ENCODE measurements at places on chromosomes 1 and 21.

DNA sequence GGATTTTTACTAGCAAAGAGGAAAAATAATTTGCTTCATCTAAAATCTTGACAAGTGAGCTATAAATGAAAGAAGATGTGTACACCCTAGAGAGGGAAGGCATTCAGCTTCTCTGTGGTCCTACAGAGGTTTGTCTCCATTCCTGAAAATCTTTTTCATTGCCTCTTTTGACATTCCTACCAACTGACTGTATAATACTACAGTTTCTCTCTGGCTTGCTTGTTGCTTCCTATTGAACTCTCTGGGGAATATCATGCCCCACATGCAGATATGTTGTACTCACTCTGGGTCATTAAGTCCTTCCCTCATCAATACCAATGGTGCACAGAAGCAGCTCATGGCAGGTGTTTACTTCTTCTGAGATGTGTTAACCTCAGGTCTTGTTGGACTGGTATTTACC is 371.2 kb upstream of the PLXNA2 start:
- no peak for DNase-seq

DNA sequence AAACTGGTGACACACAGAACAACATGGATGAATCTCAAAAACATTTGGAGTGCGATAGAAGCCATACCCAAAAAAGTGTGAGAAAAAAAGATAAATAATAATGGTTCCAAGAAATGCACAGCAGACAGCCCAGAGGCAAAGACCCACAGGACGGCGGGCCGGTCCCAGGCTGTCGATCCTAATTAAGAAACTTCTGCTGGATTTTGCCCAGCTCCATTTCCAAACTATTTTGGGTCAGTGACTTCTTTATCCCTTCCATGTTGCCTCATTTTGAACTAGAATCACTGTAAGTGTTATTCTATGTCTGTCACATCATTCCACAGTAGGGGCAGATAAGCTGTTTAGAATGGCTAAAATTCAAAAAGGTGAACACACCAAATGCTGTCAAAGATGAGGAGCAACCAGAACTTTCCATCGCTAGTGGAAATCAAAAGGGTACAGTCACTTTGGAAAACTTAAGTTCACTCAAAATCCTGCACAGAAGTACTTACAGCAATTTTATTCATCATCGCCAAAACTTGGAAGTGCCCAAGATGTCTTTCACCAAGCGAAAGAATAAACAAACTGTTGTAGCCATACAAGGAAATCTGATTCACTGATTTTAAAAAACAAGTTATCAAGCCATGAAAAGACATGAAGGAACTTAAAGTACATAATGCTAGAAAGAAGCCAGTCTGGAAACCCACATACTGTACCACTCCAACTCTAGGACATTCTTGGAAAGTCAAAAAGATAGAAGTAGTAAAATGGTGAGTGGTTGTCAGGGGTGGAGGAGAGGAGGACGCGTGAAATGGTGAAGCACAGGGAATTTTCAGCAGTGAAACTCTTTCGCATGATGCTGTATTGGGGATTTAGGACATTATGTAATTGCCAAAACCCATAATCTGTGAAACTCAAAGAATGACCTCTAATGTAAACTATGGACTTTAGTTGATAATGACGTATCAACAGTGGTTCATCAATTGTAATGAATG is 7.5 kb downstream of the NBPF1 start:
- DNase-seq, result no peak

GRCh38 chr1:237140986-237141385 is 99.0 kb downstream of the RYR2 start:
- no peak for DNase-seq

GRCh38 chr1:47243910-47244309 is 11.9 kb upstream of the TAL1 start:
- DNase-seq, result no peak

- DNase-seq, result no peak
Observed at GRCh38 chr1:84192681-84193080, 48.6 kb downstream of the PRKACB start.

DNA sequence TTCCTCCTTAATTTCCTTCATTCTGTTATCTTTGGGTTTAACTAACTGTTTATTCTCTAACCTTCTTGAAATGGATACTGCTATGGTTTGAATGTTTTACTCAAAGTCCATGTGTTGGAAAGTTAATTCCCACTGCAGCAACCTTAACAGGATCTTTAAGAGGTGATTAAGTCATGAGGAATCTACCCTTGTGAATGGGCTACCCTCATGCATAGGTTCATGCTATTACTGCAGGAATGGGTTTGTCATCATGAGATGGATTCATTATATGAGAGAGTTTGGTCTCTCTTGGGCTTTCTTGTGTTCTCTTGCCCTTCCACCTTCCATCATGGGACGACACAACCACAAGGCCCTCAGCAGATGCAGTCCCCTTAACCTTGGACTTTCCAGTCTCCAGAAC is 516.9 kb downstream of the ADGRL2 start:
- DNase-seq, result no peak

DNA sequence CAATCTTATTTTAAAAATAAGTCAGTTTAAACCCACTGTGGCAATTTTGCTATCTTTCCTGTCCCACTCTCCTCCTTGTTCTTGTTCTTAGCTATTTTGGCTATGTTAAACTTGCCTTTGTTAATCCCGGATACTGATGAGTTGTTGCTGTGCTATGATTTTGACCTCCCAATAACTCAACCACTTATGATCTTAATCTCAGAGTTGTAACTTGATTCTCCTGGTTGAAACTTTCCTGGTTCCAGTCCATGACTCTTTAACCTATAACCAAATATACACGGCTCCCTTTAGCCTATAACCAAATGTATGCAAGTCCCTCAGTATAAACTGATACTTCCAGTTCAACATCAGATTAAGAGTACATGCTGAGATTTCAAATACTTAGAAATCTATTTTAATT is 15.6 kb upstream of the ACADM start:
- no peak for DNase-seq

DNA sequence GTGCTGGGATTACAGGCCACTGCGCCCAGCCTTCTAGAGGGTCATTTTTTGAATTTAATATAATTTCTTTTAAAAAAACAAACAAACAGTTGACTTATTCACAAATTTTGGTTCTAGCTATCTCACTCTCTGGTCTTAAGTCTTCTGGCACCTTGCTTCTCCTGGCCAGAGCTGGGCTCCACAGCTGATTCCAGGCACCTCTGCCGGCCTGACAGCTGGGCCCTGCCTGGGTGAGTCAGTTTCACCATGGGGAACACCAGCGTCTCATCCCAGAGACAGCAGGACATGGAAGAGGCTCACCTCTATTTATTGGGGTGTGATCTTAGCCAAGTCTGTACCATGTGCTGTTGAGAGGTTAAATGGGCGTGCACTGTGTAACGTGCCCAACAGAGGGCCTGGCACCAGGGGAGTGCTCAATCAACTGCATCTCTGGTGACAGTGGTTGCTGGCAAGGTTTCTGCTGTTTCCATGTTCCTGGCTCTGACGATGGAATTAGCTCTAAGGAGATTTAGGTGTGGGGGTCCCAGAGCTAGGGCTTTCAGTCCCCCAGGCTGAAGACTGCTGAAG is 956 bp downstream of the CPLANE2 start:
- DNase-seq, result no peak

DNA sequence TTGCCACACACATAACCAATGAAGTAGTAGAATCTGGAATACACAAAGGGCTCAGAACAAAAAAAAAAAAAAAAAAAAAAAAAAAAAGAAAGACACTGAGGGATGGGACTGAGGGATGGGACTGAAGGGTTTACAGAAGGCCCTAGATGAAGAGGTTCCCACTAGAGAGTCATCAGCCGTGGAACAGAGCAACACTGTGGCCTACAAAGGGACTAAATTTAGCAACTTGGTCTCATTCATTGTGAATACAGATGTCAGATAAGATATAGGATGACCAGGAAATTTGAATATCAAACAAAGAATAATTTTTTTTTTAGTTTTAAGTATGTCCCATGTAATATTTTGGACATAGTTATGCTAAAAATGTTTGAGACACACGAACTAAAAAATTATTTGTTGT is 62.1 kb downstream of the GLUL start:
- DNase-seq, result no peak

- no peak for DNase-seq
Observed at GRCh38 chr1:183780159-183780558, 24.8 kb upstream of the RGL1 start.

GRCh38 chr1:103584537-103584936 is 13.1 kb downstream of the AMY2B start:
- no peak for DNase-seq

DNA sequence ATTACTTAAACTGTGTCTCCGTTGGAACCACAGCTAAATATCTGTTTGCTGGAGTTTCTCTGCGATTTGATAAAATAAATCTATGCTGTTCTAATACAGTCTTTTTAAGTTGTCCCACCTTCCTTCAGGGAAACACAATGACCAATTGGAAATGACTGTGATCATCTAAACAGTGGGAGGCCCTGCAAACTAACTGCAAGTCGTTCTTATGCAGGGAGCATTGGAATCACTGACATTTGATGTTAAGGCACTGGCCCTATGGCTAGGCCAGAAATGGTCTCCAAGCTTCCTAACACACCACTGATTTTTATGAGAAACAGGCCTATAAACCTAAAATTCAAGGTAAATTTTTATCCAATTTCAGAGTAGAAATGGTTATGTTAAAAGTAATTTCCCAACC is 645.2 kb downstream of the LMO4 start:
- DNase-seq, result no peak

- DNase-seq, result no peak
Observed at GRCh38 chr21:20856926-20857325, 141.3 kb upstream of the NCAM2 start.

DNA sequence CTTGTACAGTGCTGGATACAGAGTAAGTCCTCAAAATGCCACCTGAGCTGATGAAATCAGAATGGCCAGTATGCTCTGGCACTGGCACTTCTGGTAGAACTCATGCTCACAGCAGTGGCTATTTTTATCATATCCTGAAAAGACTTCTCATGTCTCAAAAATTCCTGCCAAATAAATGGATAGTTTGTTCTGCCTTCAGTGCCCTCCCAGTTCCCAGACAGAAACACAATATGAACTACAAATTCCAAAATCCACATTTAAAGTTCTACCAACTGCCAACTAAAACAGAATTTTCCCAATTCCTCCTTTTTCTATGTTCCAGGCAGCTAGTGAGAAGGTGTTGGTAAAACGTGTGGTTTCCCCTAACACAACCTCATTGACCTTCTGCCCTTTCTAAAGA is 51.4 kb upstream of the RGS1 start:
- no peak for DNase-seq

GRCh38 chr1:174743654-174744561 is 255.8 kb upstream of the CACYBP start:
- DNase-seq, result peak; percentile 25

GRCh38 chr1:165635329-165635728 is 4.3 kb downstream of the MGST3 start:
- DNase-seq, result no peak

DNA sequence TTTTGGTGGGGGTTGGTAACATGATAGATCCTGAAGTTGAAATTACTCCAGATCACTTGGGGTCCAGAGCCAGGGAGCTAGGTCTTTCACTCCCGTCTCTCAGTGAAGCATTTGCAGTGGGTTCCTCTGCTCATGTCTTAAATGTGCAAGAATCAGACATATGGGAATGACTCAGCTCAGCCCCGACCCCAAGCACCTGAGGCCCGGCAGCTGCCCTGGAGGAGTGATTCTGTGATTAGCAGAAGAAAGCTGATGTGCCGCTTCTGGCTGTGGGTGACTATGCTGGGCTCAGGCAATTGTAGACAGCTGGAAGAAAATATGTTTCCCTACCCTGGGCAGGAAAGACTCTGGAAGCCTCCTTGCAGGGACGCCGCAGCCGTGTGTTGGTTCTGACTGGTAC is 601.7 kb downstream of the NPHP4 start:
- no peak for DNase-seq

GRCh38 chr1:78033797-78034172 is 12.0 kb upstream of the GIPC2 start:
- no peak for DNase-seq

DNA sequence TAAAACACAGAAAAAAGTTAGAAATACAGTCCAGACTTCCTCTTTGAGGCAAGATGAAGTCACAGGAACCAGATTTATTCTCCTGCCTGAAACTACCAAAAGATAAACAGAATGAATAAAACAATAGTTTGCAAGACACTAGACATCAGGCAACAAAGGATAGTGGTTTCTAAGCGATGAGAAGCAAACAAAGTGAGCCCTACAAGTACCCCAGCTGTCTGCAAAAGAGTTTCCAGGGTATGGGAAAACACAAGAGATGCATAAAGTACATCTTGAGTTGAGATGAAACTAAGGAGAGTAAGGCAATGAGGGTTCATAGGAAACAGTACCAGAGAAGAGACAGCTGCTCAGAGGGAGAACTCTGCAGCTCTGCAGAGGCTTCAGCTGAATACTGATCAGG is 83.3 kb upstream of the COL24A1 start:
- DNase-seq, result no peak

DNA sequence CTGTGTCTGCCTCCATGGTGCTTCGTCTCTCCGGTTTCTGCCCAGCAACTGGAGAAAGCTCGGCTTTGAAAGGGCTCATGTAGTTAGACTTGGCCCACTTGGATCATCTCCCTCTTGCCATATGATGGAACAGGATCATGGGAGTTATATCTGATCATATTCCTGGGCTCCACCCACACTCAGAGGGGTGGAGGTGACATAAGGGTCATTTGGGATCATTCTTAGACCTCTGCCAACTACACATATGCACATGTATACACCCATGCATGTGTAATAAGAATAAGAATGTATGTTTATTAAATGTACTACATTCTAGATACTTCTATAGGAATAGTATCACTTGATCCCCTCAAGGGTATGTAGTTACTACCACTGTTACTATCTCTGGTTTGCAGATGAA is 74.1 kb upstream of the WNT4 start:
- DNase-seq, result no peak

DNA sequence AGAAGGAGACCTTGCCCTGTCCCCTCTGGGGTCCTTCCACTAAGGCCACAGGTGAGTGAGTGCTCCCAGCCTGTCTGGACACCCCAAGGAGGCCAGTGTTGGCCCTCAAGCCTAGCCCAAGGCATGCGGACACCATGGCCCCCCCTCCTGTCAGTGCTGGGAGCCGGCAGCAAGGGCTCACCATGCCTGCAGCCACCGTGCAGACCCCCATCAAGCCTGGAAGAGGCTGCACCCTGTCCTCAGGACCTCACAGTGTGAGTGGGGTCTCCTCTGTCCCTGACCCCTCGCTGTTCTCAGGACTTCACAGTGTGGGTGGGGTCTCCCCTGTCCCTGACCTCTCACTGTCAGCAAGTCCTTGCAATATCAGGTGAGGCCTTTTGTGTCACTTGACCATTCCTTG is 33.2 kb upstream of the PRSS38 start:
- DNase-seq, result no peak

All from AG09309 (cell line).